Nasal cavity respiratory epithelium epithelial cell of viscerocranial mucosa (primary cell): ENCODE measurements at places on chromosomes 2 and 18. TPM values are rescaled to one million over a fixed set of nuclear protein-coding genes. Genes with fewer than 3 reads are reported as not detected.

The MAL gene
- total RNA-seq: 1.6 and 4.1 TPM in 2 replicates

The KLHL29 gene
- 9.9 and 20.4 TPM in 2 replicates for total RNA-seq

The AQP12A gene
- not detected in 2 replicates for total RNA-seq

The PRSS56 gene
- not detected in 2 replicates for total RNA-seq
